HFFc6 (cell line): ENCODE measurements at places on chromosomes 6 and 20.

DNA sequence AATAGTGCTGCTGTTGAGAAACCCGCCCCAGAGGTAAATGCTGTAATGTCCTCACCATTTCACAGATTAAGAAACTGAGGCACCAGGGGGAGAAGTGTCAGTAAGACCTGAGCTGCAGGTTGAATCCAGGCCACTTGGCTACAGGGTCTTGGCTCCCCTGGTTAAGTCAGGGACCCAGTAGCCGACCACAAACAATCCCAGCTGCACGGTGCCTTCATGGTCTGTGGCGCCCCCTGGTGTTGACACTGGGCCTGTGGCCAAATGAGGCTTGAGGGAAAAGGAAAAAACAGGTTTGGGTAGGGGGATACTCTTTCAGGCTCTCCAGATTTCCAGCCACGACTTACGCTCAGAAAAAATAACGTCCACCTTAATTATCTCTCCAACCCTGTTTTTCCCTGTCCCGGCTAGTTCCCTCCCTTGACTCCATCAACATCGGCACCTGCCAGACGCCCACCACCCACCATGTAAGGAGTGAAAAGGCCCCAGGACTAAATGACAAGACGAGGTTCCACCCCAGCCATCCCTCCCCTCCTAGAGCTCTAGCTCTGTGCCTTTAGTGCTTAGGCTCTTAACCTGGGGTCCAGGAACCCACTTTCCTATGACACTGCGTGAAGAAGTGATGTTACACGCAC, 47.7 kb upstream of the POLR1H start:
- no peak for DNase-seq

DNA sequence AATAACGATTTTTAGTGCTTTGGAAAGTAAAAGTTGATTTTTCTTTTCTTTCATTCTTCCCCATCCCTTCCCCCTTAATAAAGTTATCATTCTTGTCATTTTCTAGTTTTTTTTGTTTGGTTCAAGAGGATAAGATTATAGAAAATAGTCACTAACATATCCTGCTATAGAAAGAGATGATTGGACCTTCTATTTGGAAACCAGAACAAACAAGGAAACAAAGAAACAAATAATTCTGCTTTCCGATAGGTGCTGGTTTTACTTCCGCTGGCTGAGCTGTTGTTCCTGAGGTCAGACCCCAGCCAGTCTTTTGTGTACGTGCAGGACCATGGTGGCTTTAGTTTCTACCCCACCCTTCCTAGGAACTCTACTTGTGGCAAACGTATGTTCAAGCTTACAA, at the start of gene CDH26:
CDH26 (plus strand) TSS at position 301 of the 400 bp plus-strand sequence. CDS start 304 bp downstream, outside the sequence.
- no peak for DNase-seq

- no peak for DNase-seq
Observed at GRCh38 chr6:140660295-140660694, 1285.8 kb upstream of the CITED2 start.

DNA sequence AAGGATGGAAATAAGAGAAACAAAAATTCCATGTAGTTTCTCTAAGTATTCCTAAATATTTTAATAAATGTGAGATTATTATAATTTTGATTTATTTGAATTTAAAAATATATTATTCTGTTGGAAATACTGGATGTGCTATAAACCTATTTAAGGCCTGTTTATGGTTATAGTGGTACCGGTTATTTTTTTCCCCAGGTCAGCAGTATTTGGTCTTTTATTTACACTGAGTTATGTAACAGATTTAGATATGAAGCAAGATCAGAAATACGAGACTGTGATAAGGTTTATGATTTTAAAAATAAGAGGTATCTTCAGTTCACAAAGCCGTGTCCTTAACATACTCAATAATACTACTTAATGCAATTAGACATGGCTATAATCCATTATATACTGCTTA, 634.3 kb upstream of the POU3F2 start:
- DNase-seq: no peak

DNA sequence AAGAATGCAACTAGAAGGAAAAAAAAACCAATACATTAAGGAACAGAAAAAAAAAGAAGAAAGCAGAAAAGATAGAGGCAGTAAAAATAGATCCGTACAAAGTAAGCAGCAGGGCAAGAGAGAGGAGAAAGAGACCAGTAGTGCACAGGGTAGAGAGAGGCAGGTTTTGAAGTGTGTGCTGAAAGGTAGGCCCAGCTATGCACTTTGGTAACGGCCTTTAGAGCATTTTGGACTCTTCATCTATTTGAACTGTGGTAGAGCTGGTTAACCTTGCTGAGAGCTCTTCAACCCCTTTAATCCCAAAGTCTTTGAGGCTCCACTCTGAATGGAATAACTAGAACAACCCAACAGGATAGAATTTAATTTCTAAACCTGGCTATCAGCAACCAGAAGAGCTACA, 45.2 kb downstream of the ADGRB3 start:
- DNase-seq: no peak

GRCh38 chr6:109166673-109167072, 71.4 kb downstream of the CEP57L1 start:
- DNase-seq: no peak

DNA sequence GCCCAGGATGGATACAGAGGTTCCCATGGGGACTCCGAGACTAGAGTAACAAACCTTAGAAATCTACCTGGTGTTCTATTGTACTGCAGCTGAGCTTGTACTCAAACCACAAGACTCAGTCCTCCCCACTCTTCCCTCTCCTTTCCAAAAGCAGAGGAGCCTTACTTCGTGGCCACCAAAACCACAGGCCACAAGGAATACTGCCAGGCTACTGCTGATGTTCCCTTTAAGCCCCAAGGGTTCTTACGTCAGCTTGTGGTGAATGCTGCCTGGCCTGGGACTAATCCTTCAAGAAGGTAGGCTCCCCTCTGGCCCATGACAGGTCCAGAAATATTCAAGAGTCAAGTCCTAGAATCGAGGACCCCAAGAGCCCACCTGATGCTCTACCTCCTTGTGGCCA, 10.5 kb upstream of the DEFB128 start:
- DNase-seq: peak; percentile 16

DNA sequence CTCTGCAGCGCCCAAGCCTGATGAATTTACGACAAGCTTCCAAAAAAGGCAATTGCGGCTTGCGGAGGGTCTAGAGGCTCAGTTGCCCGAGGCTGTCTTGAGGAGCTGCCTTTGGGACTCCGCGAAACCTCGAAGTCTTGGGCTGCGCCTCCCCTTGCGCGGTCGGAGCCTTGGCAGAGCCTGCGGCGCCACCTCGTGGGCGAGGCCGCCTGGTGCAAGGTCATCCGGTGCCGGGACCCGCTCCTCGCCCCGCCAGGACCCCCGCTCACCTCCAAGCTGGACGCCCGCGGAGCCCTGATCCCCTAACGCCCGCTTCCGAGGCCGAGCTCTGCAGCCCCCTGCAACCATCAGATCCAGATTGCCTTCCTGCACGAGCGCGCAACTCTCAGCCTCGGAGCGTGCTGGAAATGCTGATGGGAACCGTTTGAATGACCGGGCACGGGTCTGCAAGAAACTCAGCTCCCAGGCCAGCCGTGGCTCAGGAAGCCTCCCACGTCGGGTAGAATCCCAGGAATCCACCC, 14.9 kb upstream of the FAM210B start:
- peak; percentile 18 for DNase-seq

GRCh38 chr20:62788607-62789006, 7.7 kb upstream of the MRGBP start:
- DNase-seq: no peak

- no peak for DNase-seq
Observed at GRCh38 chr6:27312950-27313271, 838 bp upstream of the POM121L2 start.

GRCh38 chr20:1509237-1509636, 18.0 kb upstream of the SIRPB2 start:
- peak; percentile 52 for DNase-seq

DNA sequence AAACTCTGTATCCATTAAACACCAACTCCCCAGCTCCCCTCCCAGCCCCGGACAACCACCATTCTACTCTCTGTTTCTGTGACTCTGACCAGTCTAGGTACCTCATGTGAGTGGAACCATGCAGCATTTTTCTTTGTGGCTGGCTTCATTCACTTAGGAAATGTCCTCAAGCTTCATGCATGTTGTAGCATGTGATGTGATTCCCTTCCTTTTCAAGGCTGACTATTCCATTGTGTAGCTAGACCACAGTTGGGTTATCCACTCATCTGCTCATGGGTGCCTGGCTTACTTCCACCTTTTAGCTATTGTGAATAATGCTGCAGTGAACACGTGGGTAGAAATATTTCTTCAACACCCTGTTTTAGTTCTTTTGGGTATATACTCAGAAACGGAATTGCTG, 8.8 kb upstream of the BPHL start:
- DNase-seq: no peak

GRCh38 chr20:3115190-3116107, 30.9 kb upstream of the AVP start:
- peak; percentile 35 for DNase-seq

GRCh38 chr6:148146717-148147462, 195.7 kb upstream of the SASH1 start:
- no peak for DNase-seq

DNA sequence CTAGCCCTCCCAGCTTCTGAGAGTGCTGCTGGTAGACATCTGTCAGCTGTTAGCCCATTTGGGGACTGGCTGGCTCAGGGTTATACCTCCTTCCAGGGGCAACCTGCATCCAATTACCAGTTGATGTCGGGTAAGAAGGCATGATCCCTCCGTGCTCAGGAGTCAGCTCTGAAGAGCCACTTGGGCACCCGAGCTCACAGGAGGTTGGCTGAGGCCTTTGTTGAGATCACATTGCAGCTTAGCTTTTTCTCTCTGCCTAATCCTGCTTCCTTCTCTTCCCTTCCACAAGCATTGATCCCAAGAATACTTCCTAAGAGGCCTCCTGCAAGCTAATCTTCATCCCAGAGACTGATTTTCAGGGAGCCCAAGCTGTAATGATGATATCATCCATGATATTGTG, 35.5 kb downstream of the SCP2D1 start:
- DNase-seq: no peak

DNA sequence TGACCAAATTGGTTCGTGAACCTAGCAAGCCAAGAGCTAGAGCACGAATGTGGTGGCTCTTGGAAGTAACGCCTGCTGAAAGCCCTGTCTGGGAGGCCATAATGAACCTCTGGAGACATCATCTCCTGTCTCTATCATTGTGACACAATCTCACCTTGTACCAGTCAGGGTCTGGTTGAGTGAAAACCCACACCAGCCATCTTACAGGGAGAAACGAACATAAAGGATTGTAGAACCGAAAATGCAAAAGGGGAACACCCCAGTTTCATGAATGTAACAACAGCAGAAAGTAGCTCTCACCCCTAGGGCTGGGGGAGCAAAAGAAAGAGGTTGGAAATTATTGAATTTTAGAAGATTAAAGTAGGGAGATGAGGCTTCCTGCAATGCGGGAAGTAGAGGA, 50.9 kb upstream of the TAB2 start:
- DNase-seq: no peak

DNA sequence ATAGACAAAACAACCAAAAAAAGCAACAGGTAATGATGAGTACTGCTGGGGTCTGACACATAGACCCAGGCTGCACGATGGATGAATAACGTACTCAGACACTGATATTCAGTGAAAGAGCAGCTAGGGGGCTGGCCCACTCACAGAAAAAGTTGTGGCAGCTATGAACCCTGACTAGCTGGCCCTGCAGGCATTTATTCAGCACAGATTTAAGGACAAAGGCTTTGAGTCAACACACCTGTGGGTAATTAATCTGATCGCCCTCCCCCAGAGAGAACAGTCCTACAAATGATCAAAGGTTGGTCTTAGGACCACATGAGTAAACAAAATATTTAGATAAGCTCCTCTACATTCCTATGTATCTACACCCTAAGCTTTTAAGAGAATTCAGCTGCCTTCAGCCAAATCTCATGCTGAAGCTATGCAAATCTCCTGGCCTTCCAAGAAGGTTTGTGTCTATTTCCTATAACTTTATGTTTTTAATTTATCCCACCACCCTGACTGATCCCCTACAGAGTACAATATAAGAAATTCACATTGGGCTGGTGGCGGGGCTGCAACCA, 81.7 kb upstream of the NXT1 start:
- DNase-seq: no peak
